ENCODE measurements at places on chromosomes 5 and 9.

DNA sequence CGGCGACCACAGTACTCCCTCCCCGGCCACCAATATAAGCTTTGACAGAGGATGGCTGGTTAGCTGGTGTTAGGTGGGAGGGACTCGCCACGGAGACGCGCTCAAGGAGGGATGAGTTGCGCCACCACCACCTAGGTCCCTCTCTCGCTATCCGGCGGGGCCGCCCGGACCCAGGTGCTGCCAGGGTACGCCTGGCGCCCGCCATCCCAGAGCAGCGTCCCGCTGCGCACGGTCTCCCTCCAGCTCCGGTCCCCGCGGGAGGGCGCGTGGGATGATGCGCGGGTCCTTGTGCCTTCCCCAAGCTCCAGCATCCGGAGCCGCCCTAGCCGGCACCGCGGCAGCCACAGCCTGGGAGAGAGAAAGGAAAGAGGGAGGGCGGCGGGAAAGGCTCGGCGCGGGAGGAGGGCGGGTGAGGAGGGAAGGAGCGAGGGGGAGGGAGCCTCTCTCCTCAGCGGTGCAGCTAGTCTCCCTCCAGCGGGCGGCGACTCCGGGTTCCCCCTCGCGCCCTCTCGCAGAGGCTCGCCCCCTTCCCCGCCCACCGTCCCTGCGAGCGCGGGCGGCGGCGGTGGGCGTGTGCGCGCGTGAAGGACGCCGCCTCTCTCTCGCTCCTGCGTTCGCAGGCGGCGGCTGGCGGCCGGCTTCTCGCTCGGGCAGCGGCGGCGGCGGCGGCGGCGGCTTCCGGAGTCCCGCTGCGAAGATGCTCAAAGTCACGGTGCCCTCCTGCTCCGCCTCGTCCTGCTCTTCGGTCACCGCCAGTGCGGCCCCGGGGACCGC, at the start of gene CAMK4:
TSS of gene CAMK4 (plus strand) at position 598 of the 774 bp plus-strand sequence. CDS start at position 698, 100 bp downstream.
- DNase-seq, result peak; percentile 82

DNA sequence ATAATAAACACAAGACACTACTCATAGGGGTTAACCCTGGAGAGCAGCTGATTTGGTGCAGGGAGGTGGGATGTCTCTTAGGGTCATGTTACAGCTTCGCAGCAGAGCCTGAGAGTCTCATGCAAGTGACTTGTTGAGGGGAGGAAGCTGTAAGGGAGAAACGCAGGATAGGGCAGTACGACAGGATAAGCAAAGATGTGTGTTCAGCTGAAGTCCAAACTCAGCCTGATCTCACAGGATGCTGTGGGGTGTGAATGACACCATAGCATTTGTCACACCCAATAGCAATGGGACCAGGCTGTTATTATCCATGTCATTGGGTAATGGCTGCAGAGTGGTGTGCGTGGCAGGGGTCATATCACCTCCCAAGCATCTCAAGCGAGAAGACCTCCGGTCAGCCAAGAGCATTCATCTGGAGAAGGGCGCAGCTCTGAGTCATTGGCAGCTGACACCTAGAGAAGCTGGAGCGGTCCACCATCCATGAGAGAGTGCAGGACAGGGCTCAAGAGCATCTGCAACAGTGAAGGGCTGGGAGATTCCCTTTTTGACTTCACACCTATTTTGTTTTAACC, 49.2 kb upstream of the RPL26L1 start:
- DNase-seq, result no peak

DNA sequence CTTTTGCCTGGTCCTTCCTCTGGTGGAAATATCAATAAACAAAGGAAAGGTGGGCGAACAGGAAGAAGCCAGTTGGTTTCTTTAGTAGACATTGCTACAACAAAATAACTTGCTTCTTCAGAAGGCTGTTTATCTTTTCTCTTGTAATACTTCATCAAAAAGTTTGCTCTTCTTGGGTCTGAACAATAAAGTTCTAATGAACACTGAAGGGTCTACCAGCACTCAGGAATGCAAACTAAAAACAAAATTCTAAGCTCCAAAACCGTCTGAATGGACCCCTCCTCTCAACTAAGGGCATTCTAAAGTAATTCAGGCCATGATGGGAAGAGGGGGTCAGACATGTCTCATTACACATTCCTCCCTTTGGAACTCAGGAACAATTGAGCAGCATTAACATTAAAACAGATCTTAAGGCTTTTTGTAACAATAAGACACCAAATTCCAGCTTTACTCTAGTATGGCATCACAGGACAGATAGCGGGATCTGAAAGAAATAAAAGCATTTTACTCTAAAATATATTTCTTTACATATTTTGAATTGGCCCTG, 2.3 kb downstream of the TBCA start:
- DNase-seq, result no peak

GRCh38 chr9:7375013-7375511, 424.5 kb downstream of the DMAC1 start:
- no peak for DNase-seq

DNA sequence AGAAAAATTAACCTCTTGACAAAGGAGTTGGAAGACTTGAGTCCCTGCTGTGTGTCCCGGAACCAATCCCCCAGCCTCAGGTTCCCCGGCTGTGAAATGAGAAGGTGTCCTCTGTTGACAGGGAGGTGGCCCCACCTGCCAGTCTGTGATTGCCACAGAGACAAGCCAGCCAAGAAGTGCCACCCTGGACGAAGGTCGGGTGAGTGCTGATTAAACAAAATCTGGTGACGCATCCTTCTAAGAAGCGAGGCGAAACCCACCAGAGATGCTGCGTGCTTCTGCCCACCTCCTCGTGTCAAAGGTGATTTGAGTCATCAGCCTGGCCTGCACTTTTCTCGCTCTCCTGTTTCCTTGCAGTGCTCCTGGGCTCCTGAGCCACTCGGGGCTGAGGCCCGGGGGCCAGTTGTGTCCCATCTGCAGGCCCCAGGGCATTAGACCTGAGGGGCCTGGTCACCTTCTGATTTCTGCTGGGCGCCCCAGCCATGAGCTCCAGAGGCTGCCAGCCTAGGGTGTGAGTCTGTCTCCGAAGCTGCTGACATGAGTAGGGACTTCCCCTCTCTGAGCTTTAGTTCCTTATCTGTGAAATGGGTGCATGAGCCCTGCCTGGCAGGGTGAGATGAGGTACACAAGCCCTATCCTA, 28.7 kb downstream of the NEK6 start:
- peak; percentile 93 for DNase-seq

GRCh38 chr5:96302174-96302738, 130.8 kb downstream of the PCSK1 start:
- no peak for DNase-seq

GRCh38 chr5:151618907-151619306, 27.8 kb upstream of the FAT2 start:
- peak; percentile 10 for DNase-seq

GRCh38 chr9:133505901-133506652, 18.7 kb downstream of the MYMK start:
- no peak for DNase-seq

GRCh38 chr9:76530458-76531110, 71.6 kb downstream of the GCNT1 start:
- DNase-seq, result no peak

DNA sequence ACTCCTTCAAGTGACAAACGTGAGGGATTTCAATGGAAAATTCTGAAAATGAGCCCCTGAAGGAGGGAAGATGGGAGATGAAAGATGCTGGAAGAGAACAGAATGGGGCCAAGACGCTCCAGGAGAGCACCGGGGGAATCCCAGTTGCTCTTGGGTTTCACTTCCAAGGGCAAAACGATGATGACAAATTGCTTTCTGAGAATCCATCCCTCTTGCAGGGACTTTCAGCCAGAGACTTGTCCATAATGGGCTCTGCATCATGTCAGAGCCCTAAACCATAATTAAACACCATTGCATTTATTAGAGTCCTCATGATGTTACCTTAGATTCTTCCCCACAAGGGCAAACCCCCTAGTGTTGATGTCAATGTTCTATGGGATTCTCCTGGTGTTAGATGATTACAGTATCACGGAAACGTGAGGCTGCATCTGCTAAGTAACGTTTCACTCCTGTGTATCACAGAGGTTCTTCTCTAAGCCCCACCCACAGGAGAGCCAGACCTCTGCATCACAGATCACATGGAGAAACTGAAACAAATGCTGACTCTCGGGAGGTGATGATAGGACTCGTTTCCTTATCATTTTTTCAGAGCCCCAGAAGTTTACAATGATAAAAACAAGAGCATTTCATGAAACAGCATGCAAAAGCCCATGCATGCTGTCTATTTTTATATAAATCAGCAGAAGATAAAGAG, 114.4 kb downstream of the TENT4A start:
- DNase-seq, result peak; percentile 79

DNA sequence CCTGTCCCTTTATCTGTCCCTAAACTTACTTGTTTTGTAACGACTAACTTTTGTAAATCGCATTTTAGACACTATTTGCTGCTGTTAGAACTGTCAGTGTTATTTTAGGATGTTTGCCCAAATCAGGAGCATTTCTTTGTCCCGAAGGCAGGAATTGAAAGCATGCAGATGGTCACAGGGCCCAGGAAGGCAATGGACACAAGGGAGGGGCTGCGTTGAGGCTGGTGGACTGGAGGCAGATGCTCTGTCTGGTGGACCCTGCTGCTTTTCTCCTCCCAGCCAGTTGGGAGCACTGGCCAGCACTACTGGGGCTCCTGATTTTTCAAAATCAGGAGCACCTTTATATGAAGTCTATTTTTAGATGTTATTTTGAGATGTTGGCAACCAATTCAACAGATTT, 31.7 kb downstream of the DOCK2 start:
- no peak for DNase-seq

GRCh38 chr5:65749956-65750355, 28.0 kb downstream of the NLN start:
- no peak for DNase-seq

GRCh38 chr5:1771149-1772065, 28.2 kb downstream of the MRPL36 start:
- no peak for DNase-seq
